ENCODE measurements at places on chromosomes 16 and 17. TPM values are rescaled to one million over a fixed set of nuclear protein-coding genes. Genes with fewer than 3 reads are reported as not detected.

The ENPP7 gene
- not detected for total RNA-seq

- peaks cover 8% of the 10 kb centered on the region for H3K27me3 ChIP-seq
- peaks cover 29% of the 10 kb centered on the region for H3K4me1 ChIP-seq
- H3K36me3 ChIP-seq: no peaks in the 10 kb centered on the region
- no peak for DNase-seq
- H3K27ac ChIP-seq: no peak within 1 kb of the TSS
These were observed at the start of gene DUXB for GRCh38 chr16:75701361-75701760. Gene DUXB, minus strand, starts transcription at chr16:75701461. Its CDS starts 43 bp downstream, at chr16:75701418.

- peaks cover 10% of the 10 kb centered on the region for H3K4me1 ChIP-seq
- no peak overlapping the region for H3K27ac ChIP-seq
- H3K36me3 ChIP-seq: no peaks in the 10 kb centered on the region
- no peak for DNase-seq
- H3K4me3 ChIP-seq: no peak overlapping the region
These were observed 245.8 kb upstream of the CDH5 start for GRCh38 chr16:66120656-66121055.

GRCh38 chr16:24298548-24299167 is 42.5 kb downstream of the CACNG3 start:
- no peaks in the 10 kb centered on the region for H3K36me3 ChIP-seq
- H3K27ac ChIP-seq: no peak overlapping the region
- DNase-seq: no peak

- H3K27ac ChIP-seq: no peak overlapping the region
- DNase-seq: no peak
- peaks cover under 1% of the 10 kb centered on the region for H3K4me1 ChIP-seq
- H3K36me3 ChIP-seq: no peaks in the 10 kb centered on the region
- H3K27me3 ChIP-seq: peaks cover 27% of the 10 kb centered on the region
- H3K4me3 ChIP-seq: no peak overlapping the region
These were observed 35.4 kb upstream of the ADORA2B start for GRCh38 chr17:15909481-15909991.

DNA sequence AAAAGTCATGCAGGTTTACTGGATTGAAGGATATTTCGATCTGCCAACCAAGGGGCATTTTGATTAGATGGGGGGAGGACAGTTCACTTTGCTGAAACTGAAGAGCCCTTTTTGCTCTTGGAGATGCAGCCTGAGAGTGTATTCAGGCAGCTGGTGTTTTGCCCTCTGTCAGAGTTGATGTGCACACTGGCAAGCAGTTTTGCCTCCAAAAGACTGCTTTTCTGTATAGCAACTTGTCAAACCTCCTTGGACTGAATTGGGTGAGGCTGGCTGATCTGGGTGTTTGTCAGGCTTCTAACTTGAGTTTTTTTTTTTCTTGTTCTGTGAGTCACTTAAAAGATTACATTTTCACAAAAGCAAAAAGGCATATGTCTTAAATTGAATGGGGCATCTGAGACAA is 22.6 kb upstream of the ANKFN1 start:
- no peaks in the 10 kb centered on the region for H3K36me3 ChIP-seq
- H3K4me1 ChIP-seq: peaks cover 62% of the 10 kb centered on the region
- no peaks in the 10 kb centered on the region for H3K27me3 ChIP-seq
- no peak overlapping the region for H3K4me3 ChIP-seq
- peak overlapping the region; percentile 34 for H3K27ac ChIP-seq

DNA sequence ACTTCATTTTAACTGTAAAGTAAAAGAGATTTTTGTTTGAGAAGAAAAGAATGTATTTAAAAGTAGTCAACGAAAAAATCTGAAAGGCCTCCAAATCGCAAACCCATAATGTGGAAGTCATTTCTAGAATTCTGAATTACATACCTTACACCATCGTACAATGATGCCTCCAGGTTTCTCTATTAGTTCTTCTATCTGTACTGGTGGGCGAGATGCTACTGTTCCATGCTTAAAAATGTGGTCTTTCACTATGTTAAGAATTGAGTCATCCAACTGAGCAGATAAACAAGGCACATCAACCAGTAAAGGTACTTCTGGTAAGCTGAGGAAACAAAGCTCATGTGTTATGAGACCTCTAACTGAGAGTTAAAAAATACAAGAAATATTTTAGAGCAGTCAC is 28.5 kb downstream of the CRLF3 start:
- H3K27me3 ChIP-seq: 0 out of 2 replicates have a peak, but pooled peaks cover 2% of the 10 kb centered on the region
- DNase-seq: no peak
- H3K4me1 ChIP-seq: peaks cover 7% of the 10 kb centered on the region
- H3K36me3 ChIP-seq: peaks cover 22% of the 10 kb centered on the region

GRCh38 chr17:30600830-30601494 is 123.8 kb downstream of the GOSR1 start:
- peaks cover 54% of the 10 kb centered on the region for H3K4me1 ChIP-seq
- H3K36me3 ChIP-seq: no peaks in the 10 kb centered on the region
- H3K4me3 ChIP-seq: peak overlapping the region; percentile 93
- H3K27me3 ChIP-seq: no peaks in the 10 kb centered on the region

DNA sequence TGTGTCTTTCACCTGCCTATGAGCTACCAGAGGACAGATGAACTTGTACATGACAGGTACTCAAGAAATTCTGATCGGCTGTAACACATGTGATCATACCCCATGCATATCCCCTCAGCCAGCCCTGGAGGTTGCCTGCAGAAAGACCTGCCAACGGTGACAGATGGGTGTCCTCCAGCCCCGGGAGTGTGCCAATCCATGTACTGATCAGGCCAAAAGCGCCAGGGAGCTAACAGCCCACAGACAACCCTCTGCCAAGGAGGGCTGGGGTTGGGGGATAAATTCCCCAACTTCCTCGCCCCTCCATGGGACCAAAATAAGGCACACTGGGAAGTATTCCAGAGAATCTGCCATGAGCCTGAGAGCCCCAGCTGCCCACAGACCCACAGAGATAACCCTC is 189.4 kb downstream of the CCT6B start:
- no peak for DNase-seq
- no peak overlapping the region for H3K4me3 ChIP-seq
- no peaks in the 10 kb centered on the region for H3K4me1 ChIP-seq
- no peak overlapping the region for H3K27ac ChIP-seq
- no peaks in the 10 kb centered on the region for H3K36me3 ChIP-seq
- H3K27me3 ChIP-seq: peaks cover 2% of the 10 kb centered on the region

DNA sequence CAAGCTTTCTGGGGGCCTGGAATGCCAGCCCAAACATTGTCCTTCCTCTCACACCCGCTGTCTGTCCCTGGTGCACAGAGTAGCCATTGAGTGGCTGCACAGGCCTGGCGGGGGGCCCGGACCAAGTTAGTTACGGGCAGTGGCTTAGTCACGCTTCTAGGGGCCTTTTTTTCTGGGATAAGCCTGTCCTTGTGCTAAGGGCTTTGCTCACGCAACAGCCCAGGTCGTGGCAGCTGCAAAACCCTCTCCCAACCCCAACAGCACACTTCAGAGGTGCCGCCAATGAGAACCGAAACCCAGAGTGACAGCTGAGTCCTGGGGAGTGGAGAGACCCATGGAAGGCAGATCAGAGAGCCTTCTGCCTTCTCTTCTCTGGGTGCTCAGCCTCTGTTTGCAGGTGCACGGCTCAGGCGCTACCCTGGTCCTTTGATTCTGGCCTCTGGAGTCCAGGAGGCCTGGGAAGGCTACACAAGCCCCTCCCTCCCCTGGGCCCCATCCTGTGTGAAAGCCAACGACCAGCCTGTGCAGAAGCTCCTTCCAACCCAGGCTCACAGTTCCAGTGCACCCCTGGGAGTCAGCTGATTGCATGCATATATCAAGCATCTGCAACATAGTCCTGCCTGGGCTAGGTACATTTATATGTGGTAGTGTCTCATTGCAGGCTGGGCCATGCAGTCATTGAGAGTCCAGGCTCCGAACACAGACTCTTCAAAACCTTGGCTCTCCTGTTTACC is 9.1 kb downstream of the WSCD1 start:
- no peaks in the 10 kb centered on the region for H3K36me3 ChIP-seq
- H3K27ac ChIP-seq: no peak overlapping the region
- no peak for DNase-seq
- H3K4me3 ChIP-seq: no peak overlapping the region
- H3K4me1 ChIP-seq: no peaks in the 10 kb centered on the region

DNA sequence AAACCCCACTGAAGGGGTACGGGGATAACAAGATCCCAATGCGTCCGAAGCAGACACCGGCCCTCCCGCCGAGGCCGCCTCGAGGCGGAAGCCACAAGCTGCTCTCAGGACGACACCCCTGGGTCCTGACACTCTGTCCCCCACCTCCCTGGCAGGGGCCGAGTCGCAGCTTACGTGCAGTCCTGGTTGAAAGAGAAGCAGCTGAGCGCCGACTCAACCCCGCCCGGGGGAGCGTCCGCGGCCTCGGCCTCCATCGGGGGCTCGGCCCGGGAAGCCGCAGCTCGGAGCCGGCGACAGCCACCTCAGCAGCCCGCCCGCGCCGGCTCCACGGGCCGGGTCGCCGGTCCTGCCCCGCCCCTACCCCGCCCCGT is at the start of gene WIPI1:
TSS of gene WIPI1 (minus strand) at position 329 of the 371 bp plus-strand sequence. CDS start at position 254, 75 bp downstream.
- H3K27ac ChIP-seq: peak within 1 kb of the TSS; percentile 100
- H3K36me3 ChIP-seq: no peaks in the 10 kb centered on the region
- peak; percentile 10 for DNase-seq
- peaks cover 43% of the 10 kb centered on the region for H3K4me1 ChIP-seq
- peak within 1 kb of the TSS; percentile 99 for H3K4me3 ChIP-seq
- peaks cover 10% of the 10 kb centered on the region for H3K27me3 ChIP-seq

Data from HFFc6 (cell line).